ENCODE measurements at places on chromosomes 7 and 10. TPM values are rescaled to one million over a fixed set of nuclear protein-coding genes. Genes with fewer than 3 reads are reported as not detected.

The KCND2 gene
- not detected for polyA plus RNA-seq

The HTRA1 gene
- 30.5 TPM for polyA plus RNA-seq

The PVRIG gene
- polyA plus RNA-seq = 0.08 TPM

The PLPP4 gene
- not detected for polyA plus RNA-seq

The WASL gene
- 23.3 TPM for polyA plus RNA-seq

The WDFY4 gene
- polyA plus RNA-seq = 0.46 TPM

DNA sequence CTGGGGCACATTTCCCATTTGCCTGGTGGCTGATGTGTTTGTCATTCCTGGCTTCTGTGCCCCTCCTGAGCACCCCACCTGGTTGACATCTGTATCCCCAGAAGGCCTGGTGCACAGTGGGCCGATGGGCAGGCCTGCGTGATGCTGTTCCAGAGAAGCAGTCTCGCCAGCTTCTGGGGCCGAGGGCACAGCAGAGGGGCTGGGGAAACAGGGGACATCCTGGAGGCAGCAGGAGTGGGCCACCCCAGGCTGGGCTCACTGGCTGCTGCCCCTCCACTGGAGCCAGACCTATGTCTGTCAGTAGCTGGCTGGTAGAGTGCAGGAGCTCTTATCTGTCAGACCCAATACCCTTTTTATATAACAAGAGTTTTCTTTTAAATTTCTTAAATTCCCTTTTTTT lies 896 bp upstream of the MYL7 start:
- no peak for DNase-seq

- peak; percentile 54 for DNase-seq
Measured at GRCh38 chr7:44978511-44979366, at the start of gene MYO1G. Gene MYO1G (minus strand): TSS chr7:44979015. CDS start chr7:44978961, 54 bp downstream.

GRCh38 chr10:1538531-1539061 lies 198.7 kb downstream of the ADARB2 start:
- no peak for DNase-seq

- peak; percentile 61 for DNase-seq
Measured at GRCh38 chr10:79383974-79384606, 36.8 kb downstream of the PPIF start.

DNA sequence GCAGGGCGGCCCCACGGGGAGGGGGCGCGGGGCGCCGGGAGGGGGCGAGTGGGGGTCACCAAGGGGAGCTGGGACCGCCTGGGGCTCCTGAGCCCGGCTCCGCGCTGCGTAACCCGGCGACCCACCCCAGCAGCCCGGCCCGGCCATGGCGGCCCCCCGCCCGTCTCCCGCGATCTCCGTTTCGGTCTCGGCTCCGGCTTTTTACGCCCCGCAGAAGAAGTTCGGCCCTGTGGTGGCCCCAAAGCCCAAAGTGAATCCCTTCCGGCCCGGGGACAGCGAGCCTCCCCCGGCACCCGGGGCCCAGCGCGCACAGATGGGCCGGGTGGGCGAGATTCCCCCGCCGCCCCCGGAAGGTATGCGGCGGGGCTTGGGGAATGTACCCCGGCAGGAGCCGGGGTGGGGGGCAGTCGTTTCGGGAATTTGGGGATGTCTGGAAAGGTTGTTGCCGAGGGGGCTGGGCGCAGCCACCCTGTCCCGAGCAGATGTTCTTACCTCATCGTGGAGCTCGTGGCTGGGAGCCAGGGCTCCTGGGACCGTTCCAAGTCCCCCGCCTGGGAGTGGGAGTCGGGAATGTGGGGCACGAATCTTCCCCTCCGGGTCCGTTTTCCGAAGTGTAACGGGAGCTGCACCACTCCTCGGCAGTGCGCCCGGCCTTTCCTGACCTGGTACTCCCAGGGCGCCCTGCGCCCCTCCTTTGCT lies 431 bp downstream of the ZYX start:
- DNase-seq = peak; percentile 83

GRCh38 chr7:151626422-151627115 lies 106.9 kb upstream of the RHEB start:
- DNase-seq = peak; percentile 44

DNA sequence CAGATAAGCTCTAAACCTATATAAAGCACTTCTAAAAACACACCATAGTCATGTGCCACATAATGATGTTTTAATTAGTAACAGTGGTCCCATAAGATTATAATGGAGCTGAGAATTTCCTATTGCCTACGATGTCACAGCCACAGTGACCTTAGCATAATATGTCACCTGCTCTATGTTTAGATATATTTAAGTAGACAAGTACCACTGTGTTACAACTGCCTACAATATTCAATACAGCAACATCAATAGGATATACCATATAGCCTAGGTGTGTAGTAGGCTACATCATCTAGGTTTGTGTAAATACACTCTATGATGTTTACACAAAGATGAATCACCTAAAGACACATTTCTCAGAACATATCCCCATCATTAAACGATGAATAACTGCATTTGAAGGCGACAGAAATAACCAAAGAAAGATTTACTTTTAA lies 24.5 kb downstream of the GPR22 start:
- DNase-seq = no peak

DNA sequence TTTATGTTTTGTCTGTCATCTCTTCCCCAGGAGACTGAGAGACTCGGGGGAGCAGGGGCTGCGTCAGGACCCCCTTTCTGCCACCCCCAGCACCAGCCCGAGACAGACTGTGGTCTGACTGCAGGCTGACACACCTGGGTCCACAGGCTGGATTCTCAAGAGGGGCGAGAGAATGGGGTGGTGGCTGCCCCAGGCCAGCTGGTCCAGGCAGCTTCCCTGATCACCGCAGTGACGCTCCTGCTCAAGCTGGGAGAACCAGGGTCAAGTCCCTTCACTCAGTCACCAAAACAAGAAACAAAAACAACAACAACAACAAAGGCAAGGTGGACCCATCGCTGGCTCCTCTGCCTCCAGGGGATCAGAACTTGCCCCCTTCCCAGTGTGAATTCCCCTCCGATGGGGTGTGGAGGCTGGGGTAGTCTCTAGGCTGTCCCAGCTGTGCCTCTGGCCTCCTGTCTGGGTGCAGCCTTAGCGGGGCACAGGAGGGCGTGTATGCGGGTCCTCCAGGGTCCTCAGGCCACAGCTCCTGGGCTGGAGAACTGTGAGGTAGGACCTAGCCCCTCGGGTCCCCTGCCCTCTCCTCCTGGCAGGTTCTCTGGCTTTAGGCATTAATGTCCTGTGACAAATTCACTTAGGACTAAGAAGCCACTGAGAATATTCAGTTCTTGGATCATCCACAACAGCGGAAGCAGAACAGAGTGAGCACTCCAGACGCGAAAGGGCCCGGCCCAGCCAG lies 40.6 kb downstream of the PRKAG2 start:
- no peak for DNase-seq

- no peak for DNase-seq
Measured at GRCh38 chr7:133645884-133646391, 393.1 kb downstream of the EXOC4 start.
